ENCODE measurements at places on chromosomes 3 and 15.

DNA sequence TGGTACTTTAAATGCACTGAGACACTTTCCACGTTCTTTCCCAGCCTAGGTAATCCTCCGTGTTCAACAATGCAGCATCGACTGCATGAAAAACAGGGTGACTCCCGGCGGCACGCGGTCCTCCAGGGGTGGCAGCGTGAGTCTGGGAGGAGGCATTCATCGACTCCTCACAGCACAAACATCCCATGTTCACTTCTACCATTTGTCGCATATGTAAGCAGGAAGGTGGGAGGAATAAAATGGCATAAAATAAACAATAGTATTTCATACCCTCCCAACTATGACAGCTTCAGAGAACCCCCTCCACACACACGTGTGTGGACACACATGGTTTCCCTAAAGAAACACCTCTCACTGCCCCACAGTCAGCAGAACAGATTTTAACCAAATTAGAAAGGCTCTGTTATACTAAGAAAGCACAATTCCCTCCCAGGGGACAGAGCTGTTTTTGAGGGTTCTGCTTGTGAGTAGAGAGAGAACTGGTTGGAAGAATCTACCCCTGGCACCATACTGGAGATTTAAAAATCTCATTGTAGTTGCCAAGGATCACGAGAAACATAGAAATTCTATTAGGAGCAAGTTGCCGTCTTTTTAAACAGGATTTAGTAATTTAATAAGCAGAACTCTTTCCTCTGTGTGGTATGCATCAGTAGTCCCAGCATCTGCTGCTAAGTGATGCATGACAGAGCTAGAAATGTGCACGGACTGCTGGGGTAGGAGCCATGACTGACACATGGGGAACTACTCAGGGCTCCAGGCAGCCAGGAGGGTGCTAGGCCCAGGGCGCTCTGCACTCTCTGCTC is 6.0 kb downstream of the FAM43A start:
- no peak for DNase-seq

DNA sequence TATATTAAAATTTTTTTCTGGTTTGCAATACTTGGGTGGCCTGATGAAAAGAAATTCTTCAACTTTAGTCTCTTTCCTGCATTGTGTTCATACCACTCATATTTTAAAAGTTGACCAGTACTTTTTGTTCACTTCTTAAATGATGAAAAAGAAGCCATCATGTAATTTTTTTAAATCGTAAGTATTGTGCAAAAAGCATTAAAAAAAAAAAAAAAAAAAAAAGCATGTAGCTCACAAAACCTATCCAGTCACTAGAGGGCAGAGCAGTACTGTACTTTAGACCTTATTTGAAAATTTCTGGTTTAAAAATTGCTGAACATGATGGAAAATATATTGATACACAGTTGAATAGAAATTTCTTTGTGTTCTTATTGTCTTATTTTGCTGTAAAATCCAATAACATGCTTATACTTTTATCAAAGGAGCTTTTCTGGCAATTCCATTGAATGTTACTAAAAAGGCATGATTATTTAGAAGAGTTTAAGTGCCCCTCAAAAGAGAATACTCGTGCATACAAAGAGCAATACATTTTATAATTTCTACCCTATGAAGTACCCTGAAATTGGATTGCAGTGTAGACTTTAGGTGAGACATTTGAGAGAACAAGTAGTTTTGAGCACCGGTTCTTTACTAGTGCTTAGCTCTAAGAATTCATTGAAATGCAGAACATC is 137.7 kb downstream of the BBX start:
- peak; percentile 26 for DNase-seq

GRCh38 chr15:63582718-63583426 is 14.3 kb upstream of the FBXL22 start:
- DNase-seq, result no peak

DNA sequence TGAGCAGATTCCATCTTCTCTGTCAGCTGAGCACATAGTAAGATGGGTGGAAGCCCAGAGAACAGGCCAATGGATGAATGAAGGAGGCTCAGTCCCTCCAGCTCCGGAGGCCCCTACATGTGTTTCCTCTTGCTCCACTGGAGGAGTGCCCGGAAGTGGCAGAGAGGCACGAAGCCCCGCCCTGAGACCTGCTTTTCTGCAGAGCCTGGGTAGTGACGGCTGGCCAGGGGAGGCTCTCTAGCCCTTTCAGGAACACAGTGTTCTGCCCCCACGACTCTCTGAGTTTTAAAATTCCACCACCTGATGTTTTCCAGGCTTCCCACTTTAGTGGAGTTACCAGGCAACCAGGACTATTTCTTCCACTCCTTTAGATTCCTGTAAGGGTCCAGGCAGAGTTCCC is 149.4 kb upstream of the SLC6A11 start:
- DNase-seq, result no peak

DNA sequence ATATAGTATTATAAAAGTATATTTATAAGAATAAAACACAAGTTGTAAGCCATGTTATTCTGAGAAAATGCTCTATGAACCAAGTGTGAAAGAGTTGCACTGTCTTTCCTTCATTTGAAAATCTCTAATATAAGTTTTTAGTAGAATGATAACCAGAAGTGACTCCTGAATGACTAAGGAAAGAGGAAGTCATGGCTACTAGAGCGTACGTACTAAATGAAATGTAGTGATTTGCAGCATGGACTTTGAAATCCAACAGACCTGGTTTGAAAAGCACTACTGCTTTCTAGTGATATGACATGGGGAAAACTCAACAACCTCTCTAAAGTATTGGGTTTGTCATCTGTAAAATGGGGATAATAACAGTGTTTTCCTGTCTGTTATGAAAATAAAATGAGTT is 10.3 kb upstream of the DNAJC13 start:
- DNase-seq, result no peak

DNA sequence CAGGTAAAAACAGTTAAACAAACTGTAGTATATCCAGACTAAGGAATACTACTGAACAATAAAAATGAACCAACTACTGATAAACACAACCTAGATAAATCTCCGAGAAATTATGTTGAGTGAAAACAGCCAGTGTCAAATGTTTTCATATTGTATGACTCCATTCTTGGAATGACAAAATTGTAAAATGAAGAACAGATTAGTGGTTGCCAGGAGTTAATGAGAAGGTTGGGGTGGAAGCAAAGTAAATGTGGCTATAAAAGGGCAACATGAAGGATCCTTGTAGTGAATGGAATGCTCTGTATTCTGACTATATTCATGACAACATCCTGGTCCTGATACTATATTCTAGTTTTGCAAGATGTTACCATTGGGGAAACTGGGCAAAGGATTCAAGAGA is 27.5 kb upstream of the ACKR4 start:
- DNase-seq, result no peak

GRCh38 chr15:78312536-78312935 is 13.1 kb upstream of the SKIC8 start:
- no peak for DNase-seq

- no peak for DNase-seq
Measured at GRCh38 chr3:64651303-64651702, 36.5 kb downstream of the ADAMTS9 start.

DNA sequence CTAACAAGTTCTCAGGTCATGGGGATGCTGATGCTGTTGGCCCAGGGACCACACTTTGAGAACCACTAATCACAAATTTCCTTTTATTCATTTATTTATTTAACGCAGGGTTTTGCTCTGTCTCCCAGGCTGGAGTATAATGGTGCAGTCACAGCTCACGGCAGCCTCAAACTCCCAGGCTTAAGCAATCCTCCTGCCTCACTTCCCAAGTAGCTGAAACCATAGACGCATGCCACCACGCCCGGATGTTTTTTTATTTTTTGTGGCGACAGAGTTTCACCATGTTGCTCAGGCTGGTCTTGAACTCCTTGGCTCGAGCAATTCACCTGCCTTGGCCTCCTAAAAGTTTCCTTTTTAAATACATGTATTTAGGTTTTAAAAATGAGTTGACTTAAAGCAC is 20.7 kb upstream of the ISLR2 start:
- DNase-seq, result no peak

- no peak for DNase-seq
Measured at GRCh38 chr3:12622335-12622734, 41.6 kb downstream of the RAF1 start.

- no peak for DNase-seq
Measured at GRCh38 chr3:13532631-13533030, 16.3 kb upstream of the FBLN2 start.

- no peak for DNase-seq
Measured at GRCh38 chr15:25766417-25766816, 96.7 kb downstream of the ATP10A start.

DNA sequence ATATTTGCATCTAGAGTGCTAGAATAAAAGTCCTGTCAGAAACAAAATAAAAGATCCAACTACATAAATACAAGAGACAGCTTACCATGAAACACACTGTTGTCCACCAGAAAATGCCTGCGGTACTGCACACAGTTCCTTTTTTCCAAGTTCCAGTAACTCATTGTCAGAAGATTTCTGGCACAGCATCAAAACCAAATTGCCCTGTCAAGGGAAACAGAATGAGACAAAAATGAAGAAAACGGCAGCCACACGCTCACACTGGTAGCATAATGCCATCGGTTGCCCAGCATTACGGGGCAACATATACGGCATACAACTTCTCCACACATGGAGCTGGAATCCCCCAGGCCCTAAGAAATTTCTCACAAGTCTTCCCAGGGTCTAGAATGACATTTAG is 40.8 kb downstream of the PLCH1 start:
- no peak for DNase-seq

DNA sequence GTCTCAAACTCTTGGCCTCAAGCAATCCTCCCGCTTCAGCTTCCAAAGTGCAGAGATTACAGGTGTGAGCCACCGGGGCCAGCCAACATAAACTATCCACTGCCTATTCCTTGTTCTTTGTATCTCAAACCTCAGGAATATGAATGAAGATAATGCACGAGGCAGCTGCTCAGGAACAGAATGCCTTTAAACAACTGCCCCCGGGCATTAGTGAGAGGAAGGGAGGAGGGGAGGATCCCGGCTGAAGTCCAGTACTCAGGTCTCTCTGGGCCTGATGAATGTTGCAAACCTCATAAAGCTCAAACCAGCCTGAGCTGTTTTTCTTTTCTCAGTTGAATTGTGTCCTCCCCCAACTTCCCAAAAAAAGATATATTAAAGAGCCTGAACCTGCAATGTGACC is 26.9 kb upstream of the MTMR14 start:
- no peak for DNase-seq

DNA sequence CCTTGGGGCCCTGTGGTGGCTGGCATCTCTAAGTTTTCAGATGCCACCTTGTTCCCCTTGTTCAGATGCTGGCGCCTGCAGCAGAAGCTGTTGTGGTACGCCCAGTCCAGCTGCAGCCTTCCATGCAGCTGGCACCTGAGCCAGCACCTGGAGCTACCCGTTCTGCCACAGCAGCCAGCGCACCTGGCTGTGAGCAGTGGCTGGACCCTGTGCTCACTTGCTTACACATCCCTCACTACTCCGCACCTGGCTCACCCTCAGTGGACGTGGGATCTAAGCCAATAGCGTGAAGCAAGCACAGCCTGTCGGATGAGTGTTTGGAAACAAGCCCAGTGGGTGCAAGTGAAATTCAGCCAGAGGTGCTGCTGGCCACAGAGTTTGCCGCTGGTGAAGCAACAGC is 607.5 kb upstream of the BCHE start:
- DNase-seq, result no peak

- peak; percentile 19 for DNase-seq
Measured at GRCh38 chr3:535566-536416, 339.2 kb downstream of the CHL1 start.

GRCh38 chr15:35427091-35427490 is 118.9 kb downstream of the DPH6 start:
- DNase-seq, result no peak

GRCh38 chr15:100438570-100438969 is 90.2 kb downstream of the CERS3 start:
- no peak for DNase-seq

GRCh38 chr15:78749831-78750230 is 61.4 kb downstream of the ADAMTS7 start:
- no peak for DNase-seq

DNA sequence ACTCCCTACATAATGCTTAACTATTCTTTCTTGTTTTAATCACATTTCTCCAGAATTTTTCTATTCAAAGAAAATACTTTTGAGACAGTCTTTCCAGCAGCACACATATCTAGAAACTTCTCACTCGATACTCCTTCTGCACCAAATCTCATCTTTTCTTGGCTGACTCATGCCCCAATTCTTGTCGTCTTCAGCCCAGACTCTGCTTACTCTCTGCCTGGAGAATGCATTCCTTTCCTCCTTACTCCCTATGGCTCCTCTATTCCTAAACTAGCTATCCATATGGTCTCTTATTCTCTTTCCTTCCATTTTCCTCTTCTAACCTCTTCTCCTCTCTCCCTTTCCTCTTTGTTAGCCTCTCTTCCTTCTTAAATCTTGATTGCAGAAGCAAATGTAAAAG is 158.7 kb downstream of the GBE1 start:
- no peak for DNase-seq

GRCh38 chr3:67998281-67998680 is 343.9 kb upstream of the SUCLG2 start:
- DNase-seq, result no peak

DNA sequence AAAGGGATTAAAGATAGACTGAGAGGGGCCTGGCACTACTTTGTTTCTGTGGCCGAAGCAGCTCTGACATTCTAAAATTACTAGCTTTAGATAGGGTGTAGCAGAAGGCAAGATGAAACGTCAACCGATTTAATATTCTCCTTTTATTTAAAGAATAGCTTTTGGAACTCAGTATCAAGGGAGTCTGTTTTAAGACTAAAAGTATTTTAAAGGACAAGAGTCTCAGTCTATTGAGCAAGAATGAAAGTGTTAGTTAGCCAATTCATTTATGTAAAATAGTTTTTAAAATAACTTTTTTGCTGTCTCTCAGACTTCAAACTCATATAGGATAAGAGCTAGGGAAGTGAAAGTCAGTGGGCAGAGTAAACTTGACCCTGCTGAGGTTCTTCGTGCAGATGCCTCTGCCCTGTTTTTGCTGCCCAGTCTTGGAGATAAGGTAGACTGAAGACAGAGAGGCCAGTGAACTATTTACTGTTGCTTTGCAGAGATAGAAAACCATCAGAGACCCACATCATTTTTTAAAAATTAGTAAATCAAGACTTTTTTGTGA is 1090.9 kb downstream of the ROBO2 start:
- no peak for DNase-seq

GRCh38 chr3:143847787-143848631 is at the start of gene SLC9A9:
SLC9A9 (minus strand) TSS chr3:143848468; CDS start chr3:143848322, 146 bp downstream.
- DNase-seq, result peak; percentile 43

DNA sequence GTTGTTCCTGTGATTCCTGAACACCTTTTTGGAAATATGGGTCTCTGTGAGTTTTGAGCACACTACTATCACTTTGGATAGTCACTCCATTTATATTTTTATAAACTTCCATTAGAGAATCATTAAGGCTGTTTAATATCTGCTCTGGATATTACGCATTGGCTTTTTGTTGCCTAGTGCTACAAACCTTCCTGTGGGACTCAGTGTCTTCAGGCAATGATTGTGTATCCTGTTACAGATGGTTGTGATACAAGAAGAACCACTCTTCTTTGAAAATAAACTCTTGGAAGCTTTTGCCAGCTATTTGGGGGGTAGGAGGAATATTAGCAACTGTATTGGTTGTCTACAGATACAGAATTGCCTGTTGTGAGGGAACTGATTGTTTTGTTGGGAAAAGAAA is 15.6 kb downstream of the GCSAM start:
- no peak for DNase-seq

- DNase-seq, result no peak
Measured at GRCh38 chr3:9379327-9379726, 16.5 kb downstream of the THUMPD3 start.
